Adrenal gland (tissue), 19 donors: ENCODE measurements at places on chromosomes 6 and 20. TPM values are rescaled to one million over a fixed set of nuclear protein-coding genes. Genes with fewer than 3 reads are reported as not detected.

Gene OR2J3
- total RNA-seq: not detected

Gene HLA-DQB1
- total RNA-seq: 4.7 TPM

Gene REM1
- total RNA-seq: 19.3 TPM

Gene ARFGAP1
- total RNA-seq: 61.3 TPM

DNA sequence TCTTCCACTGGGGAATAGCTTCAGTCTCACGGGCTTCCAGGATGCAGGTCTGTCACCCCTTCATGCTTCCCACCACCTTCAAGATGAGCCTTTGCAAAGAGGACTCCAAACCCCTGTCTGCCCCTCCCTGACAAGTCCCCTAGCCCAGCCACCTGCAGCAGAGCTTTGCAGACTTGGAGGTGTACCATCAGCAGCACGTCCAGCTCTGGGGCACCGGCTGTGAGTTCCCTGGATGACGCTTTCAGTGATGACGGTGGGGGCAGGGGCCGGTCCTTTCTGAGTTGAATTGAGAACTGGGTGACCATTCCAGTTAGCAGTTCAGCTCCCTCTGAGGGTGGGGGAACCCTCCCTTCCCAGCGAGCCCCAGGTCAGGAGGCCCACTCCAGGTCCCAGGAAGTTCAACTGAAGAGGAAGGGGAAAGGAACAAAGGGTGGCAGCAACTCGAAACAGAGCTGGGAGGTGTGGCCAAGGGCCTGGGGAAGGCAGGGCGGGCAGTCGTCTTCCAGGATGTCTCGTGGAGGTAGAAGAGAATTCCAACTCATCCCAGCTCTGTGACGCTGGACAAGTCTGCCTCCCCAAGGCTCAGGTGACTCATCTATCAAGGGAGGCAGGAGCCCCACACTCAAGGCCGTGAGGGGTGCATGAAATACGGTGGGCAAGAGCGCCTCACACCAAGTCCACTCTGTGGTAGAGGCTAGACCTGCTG lies 86.0 kb downstream of the PTPN1 start:
- DNase-seq: peak; percentile 50
- no peak overlapping the region for H3K4me3 ChIP-seq
- H3K4me1 ChIP-seq: peaks cover 31% of the 10 kb centered on the region
- no peak overlapping the region for H3K27ac ChIP-seq

GRCh38 chr6:143878272-143878760 lies 14.0 kb downstream of the ZC2HC1B start:
- H3K27ac ChIP-seq: no peak overlapping the region
- no peak overlapping the region for H3K4me3 ChIP-seq
- no peaks in the 10 kb centered on the region for H3K4me1 ChIP-seq
- no peak for DNase-seq
- H3K36me3 ChIP-seq: no peaks in the 10 kb centered on the region
- no peaks in the 10 kb centered on the region for H3K27me3 ChIP-seq

GRCh38 chr6:119348096-119348747 lies 1.3 kb downstream of the MAN1A1 start:
- H3K36me3 ChIP-seq: no peaks in the 10 kb centered on the region
- peaks cover 10% of the 10 kb centered on the region for H3K4me1 ChIP-seq
- peak overlapping the region; percentile 100 for H3K4me3 ChIP-seq
- no peaks in the 10 kb centered on the region for H3K27me3 ChIP-seq

GRCh38 chr6:154861825-154862224 lies 128.6 kb downstream of the SCAF8 start:
- H3K36me3 ChIP-seq: no peaks in the 10 kb centered on the region
- no peak overlapping the region for H3K27ac ChIP-seq
